ENCODE measurements at places on chromosomes 12 and 14.

- DNase-seq = no peak
These were observed 4.9 kb downstream of the CDC42BPB start for GRCh38 chr14:103052407-103052806.

DNA sequence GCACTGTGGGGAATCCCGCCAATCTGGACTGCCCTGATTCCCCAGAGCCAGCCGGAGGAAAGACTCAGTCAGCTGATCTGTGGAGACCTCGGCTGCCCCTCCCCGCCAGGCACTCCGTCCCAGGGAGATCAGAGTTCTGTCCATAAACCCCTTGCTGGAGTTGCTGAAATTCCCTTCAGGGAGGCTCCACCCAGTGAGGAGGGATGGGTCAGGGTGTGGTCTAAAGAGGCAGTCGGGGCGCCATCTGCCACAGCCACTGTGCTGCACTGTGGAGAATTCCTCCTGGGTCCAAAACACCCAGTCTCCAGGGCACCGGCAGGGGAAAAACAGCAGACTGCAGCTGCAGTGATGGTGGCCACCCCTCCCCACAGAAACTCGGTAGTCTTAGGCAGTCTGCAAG lies 1922.3 kb upstream of the FLRT2 start:
- no peak for DNase-seq

DNA sequence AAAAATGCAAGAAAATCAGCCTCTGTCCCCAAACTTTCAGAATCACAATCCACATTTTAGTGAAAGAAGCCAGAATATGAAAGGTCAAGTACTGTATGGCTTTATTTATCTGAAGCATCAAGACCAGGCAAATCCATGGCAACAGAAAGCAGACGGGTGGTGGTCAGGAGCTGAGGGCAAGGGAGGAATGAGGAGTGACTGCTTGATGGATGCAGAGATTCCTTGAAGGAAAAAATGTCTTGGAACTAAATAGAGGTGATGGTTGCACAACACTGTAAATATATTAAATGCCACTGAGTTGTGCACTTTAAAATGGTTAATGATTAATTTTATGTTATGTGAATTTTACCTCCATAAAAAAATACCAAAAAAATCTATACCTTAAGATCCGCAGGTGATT lies 165.1 kb downstream of the GXYLT1 start:
- DNase-seq = no peak

GRCh38 chr12:89230376-89231315 lies 121.7 kb downstream of the DUSP6 start:
- no peak for DNase-seq

DNA sequence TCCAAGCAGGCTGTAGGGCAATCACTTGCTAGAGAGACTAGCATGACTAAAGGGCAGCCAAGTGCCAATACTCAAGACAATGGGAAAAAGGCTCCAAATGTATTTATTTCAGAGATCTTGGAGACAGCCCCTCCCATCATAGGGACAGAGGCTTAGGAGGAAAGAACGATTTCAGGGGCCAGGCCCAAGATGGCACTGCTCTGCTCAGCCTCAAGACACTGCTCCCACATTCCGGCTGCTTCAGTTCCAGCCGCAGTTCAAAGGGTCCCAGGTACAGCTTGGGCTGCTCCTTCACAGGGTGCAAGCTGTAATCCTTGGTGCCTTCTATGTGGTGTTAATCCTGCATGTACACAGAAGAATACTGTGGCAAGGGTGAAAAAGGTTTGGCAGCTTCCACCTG lies 19.4 kb upstream of the OR4K5 start:
- no peak for DNase-seq

- no peak for DNase-seq
These were observed 152.1 kb downstream of the DUSP6 start for GRCh38 chr12:89200217-89200616.

DNA sequence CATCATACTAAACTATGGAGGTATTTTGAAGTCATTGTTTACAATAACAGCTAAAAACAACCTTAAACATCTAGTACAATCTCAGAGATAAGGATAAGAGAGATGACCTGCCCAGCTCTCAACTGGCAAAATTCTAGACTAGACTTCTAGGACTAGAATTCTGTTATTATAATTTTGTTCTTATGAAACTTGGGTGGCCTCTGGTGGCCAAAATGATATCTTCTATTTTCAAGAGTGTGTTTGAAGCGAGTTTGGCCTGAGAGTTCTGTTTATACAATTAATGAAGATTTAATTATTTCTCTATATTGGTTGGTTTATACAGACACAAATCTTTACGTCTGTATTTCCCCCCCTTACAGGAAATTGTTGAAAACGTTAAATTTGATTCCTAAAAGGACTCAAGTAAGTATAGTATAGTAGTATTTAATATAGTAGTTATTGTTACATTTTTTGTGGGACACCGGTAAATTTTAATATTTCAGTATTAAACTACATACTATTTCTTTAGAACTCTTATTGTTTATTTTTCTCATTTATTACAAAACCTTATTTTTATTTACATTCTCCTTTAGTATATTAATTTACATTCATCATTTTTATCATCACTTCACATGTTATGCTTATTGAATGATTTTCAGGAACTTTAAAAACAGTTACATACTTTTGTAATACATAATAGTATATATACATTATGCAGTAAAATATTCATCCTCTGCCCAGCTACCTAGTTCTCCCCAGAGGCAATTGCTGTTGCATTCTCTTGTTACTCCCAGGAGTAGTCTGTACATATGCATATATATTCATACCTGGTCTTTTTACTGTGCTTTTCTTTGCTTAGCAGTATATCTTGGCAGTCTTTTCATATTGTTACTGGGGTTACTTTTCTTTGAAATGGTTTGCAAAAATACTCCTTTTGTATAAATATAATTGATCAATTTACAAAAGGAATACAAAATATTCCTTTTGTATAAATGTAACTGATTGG lies 6.6 kb downstream of the PPHLN1 start:
- no peak for DNase-seq

DNA sequence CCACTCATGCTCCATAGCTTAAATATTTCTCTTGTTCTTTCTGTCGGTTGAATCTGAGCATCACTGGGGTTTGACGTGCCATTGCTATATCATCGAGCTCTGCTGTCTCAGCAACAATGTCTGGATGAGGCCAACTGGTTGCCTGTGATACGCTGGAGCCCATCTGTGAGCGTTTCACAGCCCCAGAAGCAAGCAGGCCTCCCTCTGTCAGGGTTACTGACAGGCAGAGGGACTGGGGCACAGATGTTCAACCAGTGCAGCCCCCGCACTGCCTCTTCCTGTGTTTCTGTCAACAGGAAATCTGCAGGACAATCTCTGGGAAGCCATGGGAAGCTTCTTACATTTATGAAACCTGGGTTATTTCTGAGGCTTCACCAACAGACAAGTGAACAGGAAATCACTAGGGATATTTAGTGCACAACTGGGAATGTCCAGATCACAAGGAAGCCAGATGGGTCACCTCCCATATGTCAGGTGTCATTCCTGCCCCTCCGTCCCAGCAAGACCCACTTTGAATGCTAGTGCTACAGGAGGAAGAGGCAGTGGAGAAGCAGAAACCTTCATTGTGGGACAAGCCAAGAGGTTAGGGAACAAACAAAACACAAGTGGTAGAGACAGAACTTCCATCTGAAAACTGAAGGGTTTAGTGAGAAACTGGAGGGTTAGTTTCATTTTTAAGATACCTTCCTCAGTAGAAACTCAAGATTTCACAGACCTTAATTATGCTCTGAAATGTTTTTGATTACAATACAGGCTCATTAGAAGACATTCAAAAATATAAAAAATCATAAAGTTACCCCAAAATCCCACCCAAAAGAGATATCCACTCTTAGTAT lies 24.1 kb downstream of the DMAC2L start:
- DNase-seq = no peak

DNA sequence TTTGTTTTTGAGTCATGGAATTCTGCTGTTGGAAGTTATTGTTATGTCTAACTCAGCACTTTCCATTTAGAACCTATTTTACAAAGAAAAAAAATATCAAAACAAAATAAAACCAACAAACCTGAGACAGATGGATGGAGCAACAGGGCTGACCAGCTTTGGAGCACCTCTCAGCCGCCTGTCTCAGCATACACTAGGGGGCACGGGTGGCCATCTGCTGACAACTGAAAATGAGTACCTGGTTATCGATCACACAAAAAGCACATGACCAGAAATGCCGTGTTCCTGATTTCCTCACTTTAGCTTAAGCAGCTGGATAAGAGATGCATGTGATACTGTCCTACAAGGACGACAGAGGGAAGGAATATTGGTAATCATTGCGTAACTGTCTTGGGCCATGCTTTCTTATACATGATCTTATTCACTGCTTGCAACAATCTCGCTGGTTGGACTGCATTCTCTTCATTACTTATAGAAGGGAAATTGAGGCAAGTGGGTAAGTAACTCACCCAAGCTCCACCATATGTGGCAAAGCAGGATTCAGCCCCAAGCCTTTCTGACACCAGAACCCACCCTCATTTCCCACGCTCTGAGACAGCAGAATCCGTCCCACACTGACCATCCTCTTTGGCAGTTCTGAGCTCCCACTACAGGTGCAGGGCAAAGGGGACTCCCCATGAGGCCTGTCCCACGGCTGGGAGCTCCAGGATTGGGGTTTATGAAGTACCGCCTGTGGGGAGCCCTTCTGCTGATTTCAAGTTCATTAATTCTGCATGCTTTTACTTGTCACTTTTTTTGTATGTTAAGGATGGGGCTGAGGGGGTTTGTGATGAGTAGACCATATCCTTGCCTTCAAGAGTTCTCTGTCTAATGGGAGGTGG lies 43.5 kb downstream of the C14orf132 start:
- DNase-seq = no peak

DNA sequence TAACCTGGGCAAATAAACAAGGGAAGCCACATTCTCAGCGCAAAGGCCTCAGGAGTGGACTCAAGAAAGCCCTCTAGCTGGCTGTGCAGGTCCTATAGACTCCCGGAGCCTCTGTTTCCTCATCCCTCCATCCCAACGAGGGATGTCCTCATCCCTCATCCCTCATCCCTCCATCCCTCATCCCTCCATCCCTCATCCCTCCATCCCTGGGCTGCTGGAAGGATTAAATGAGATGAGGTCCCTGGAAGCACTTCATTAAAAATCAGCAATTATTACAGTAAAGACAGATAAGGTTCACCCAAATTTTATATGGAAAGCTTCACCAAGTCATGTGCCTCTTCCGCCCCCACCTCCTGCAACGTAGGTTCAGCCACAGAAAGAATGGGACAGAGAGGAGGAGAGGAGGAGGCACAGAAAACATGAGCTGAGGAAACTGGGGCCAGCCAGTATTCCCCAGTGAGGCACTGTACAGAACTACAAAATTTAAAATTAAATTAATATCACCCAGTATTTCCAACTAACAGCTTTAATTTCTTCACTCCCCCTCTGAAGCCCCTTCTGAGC lies 4.8 kb downstream of the ITPK1 start:
- no peak for DNase-seq

DNA sequence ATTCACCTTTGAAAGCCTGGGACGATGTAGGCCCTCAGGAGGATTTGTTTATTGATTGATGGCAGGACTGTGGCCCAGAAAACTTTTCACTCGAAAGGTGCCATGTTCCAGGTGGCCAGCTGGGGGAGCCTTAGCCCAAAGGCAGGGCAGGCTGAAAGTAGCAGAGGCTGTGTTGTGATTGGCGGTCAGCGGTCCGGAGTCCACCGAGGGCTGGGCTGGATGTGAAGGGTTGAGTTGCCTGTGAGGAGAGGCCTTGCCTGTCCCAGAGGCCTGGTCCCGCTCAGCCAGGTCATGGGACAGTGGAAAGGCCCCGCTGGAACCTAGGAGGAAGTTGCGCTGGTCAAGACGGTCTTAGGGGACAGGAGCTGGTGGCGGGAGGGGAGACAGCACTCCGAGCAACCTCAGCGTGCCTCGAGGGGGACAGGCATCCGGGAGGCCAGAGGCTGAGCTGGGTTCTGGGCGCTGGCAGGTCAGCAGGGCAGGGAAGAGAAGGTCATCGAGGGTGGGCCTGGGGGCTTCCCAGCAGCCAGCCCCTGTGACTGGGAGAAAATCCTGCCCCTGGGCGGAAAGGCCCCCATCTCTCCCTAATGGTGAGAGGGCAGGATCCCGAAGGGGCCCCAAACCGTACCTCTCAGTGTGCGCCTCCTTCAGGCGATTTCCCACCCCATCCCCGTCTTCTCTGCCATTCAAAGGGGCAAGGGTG lies 26.3 kb downstream of the CMA1 start:
- peak; percentile 42 for DNase-seq

DNA sequence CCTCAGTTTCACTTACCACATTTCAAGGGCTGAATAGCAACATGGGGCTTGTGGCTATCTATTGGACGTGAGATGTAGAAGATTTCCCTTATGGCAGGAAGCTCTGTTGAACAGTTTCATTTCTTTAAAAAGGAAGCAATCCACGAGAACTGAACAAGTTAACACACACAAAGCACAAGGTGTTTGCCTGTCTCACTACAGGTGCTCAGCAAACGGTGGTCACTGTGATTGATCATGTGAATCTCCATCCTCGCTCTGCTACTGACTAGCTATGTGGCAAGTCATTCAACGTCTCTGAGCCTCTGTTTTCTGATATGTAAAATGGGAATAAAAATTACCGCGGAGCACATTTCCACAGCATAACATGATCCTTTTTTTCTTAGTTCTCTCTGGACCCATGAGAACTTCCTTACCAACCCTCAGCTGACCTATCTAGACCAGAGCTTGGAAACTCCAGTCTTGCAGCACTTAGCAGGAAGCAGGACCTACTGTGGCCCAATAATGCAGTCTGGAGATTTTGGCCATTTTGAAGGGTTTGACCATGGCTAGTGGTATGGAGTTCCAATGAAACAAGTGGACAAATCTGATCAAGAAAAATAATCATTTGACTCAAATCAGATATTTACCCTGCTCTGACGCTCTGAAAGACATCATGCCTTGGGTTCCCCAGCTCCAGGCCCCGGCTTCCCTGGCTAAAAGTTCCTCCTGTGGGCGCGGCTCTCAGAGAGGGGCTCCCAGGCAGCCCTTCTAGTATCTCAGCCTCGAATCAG lies 278.8 kb downstream of the ZFP36L1 start:
- DNase-seq = peak; percentile 53

- DNase-seq = peak; percentile 44
These were observed 233.3 kb upstream of the FOXN3 start for GRCh38 chr14:89650077-89650978.

DNA sequence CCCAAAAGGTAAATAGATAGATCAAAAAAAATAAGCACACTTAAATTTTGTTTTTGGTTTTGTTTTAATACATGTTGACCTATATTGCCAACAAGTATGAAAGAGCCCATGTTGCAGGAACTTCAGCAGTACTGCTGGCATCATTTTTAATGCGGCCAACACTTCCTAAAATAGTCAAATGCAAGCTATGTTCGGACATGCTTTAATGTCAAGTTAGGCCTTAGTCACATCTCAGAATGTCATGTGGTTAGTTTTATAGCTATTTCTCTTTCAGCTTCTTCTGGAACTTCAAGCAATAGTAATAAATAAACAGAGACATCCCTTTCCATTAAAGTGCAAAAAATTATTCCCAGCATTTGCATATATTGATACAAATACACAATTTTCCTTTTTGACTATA lies 153.4 kb downstream of the PIK3C2G start:
- DNase-seq = no peak

- DNase-seq = no peak
These were observed 13.0 kb upstream of the DPF3 start for GRCh38 chr14:72906879-72907278.

DNA sequence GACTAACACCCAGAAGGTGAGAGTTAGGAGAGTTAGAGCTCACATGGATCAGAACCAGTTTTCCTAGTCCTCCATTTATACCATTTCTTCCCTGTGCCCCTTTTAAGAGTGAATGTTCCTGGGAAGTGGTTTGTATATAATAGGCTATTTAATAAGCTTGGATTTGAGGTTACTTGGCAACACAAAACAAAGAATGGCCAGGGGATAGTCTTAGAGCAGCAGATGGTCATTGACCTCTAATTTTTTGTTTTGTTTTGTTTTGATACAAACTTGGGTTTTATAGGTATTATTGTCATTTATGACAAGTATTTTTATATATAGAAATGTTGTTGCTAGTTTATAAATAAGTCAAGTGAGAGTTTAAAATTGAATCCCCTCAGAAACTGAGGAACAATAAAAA lies 35.8 kb downstream of the VEZT start:
- DNase-seq = no peak

All from stimulated activated naive B cell treated with anti-CD40 and anti-IgM and Interleukin-4, amounts not matched to agents 10 μg/mL and 1 μg/mL and 100 μg/mL, for 72 hours (primary cell).